ENCODE measurements at places on chromosomes 11 and 22. TPM values are rescaled to one million over a fixed set of nuclear protein-coding genes. Genes with fewer than 3 reads are reported as not detected.

ACR gene
- not detected for total RNA-seq

GTSE1 gene
- total RNA-seq: 3.8 TPM

CYTH4 gene
- total RNA-seq: not detected

KCNK7 gene
- not detected for total RNA-seq

ACTN3 gene
- total RNA-seq: not detected

MOV10L1 gene
- 0.21 TPM for total RNA-seq

MYRF gene
- total RNA-seq: 16.6 TPM

TRIM34 gene
- total RNA-seq: 4.9 TPM

VWA5A gene
- total RNA-seq: 33.4 TPM

RPUSD4 gene
- total RNA-seq: 25.5 TPM

FGF4 gene
- total RNA-seq: not detected

FGF3 gene
- total RNA-seq: not detected

DEUP1 gene
- total RNA-seq: not detected

OR52A1 gene
- not detected for total RNA-seq

IL18 gene
- total RNA-seq: 15.5 TPM

ARVCF gene
- total RNA-seq: 107 TPM

MFRP gene
- not detected for total RNA-seq

OAF gene
- total RNA-seq: 45.5 TPM

NXPE2 gene
- total RNA-seq: not detected

RHOD gene
- total RNA-seq: 97.0 TPM

NAALADL1 gene
- 21.7 TPM for total RNA-seq

DDTL gene
- 0.75 TPM for total RNA-seq

APOA5 gene
- not detected for total RNA-seq

FLRT1 gene
- 0.14 TPM for total RNA-seq

KBTBD3 gene
- total RNA-seq: 1.6 TPM

NDUFS3 gene
- 84.5 TPM for total RNA-seq

TEX12 gene
- not detected for total RNA-seq

PANX3 gene
- not detected for total RNA-seq

VSIG10L2 gene
- total RNA-seq: not detected

C11orf42 gene
- total RNA-seq: not detected

YWHAH gene
- 183 TPM for total RNA-seq

IGSF9B gene
- total RNA-seq: 6.3 TPM

MRGPRE gene
- 1.7 TPM for total RNA-seq

ADAMTS8 gene
- total RNA-seq: not detected

PARVG gene
- total RNA-seq: not detected

Measured in kidney epithelial cell (primary cell).